ENCODE measurements at places on chromosomes 5 and 9.

- DNase-seq: peak; percentile 20
Observed at GRCh38 chr9:21395778-21396717, 10.8 kb upstream of the IFNA2 start.

GRCh38 chr5:162434281-162434680, 366.7 kb downstream of the GABRG2 start:
- no peak for DNase-seq

DNA sequence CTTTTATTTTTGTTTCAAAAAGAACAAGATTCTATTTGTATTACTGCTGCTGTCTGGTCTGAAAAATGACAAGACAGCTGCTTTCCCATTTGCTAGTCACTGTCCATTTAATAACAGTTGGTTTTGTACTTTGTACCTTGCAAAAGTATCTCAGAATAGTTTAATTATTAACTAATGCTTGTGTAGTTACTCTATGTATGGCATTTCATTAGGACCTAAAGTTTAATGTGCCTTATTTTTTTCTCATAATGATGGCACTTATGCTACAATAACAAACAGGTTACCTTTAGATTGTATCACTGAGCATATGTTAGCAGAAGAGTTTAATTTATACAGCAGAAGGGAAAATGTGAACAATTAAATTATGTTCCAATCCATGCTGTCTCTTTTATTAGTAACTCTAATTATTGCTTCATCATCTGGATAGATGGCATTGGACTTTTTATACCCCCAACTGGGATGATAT, 134.2 kb downstream of the CDH10 start:
- no peak for DNase-seq

- DNase-seq: no peak
Observed at GRCh38 chr9:112917047-112917986, 26.6 kb upstream of the SLC46A2 start.

DNA sequence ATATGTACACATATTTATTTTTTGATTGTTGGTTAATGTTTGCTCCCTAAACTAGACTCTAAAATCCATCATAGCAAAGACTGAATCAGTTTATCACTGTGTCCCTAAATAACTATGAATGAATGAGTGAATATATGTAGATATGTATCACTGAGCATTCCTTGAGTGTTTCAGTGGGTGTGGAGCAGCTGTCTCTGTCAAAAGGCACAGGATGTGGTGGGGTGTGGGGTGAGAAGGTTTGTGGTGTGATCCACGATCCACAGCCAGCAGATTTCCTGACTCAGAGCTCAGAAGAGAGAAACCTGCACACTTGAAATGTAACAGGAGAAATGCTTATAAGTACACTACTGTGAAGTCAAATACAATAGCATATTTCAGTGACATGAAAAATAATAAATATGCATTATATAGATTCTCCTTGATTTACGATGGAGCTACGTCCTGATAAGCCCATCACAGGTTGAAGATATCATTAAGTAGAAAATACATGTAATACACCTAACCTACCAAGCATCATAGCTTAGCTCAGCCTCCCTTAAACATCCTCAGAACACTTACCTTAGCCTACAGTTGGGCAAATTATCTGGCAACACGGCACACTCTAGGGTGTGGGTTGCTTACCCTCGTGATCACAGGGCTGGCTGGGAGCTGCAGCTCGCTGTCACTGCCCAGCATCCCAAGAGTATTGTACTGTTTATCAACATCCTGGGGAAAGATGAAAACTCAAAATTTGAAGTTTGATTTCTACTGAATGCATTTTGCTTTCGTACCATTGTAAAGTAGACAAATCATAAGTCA, 287.0 kb downstream of the GAS1 start:
- no peak for DNase-seq

DNA sequence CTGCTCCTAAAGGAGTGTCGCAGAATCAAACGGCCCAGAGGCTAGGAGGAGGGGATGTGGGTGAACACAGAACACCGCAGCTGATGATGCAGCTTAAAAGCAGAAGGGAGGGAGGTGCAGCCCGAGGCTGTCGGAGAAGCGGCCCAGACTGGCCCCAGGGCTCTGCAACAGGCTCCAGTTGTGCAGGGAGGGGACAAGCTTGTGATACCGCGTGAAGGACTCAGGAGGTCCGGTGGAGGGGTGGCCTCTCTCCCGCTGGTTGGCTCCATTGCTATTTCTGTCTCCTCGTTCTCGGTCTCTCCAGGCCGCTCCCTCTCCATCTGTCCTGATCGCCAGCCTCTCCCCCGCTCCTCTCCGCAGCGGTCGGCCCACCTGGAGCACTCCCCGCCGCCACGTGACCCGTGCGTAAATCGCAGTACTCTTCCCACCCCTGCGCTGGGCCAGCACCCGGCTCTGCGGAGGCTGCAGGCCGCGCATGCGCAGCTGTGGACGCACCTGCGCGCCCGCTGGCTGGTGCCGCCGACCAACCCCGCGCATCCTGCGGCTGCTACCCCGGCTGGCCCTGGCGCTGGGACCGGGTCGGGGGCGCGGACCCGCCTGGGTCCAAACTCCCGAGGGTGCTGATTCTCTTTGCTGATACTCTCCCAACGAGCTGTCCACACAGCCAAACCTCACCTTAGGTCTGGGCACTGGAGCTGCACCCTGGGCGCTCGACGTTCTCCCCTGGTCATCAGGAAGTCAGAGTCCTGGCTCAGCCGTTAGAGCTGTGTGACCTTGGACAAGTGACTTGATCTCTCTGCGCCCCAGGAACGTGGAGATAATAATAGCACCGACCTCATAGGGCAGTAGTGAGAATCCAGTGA, 3.7 kb upstream of the STXBP1 start:
- peak; percentile 63 for DNase-seq

All from stimulated activated CD8-positive, alpha-beta memory T cell treated with anti-CD3 and anti-CD28 coated beads, Interleukin-2, amount 100 ng/mL, for 1 hour (primary cell).